ENCODE measurements at places on chromosomes 3 and 15.
A peak's percentile ranks its signal among the peaks of the same experiment; 100 is the strongest.

DNA sequence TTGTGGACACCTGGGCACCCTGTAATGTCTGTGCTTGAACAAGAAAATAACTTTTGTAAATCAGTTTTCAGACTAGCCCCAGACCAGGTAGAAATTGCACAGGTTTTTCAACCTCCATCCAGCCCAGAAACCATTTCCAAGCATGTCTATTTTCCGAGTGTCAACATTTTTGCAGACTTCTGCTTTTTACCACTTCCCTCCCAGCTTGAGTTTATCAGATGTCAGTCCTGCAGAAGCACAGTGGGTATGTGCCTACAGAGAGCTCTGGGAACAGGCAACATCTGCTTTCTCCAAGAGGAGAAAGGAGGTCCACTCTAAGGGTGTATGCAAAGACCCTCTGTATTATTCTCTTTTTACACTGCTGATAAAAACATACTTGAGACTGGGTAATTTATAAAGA, 83.9 kb downstream of the LRRK1 start:
- DNase-seq, result no peak

DNA sequence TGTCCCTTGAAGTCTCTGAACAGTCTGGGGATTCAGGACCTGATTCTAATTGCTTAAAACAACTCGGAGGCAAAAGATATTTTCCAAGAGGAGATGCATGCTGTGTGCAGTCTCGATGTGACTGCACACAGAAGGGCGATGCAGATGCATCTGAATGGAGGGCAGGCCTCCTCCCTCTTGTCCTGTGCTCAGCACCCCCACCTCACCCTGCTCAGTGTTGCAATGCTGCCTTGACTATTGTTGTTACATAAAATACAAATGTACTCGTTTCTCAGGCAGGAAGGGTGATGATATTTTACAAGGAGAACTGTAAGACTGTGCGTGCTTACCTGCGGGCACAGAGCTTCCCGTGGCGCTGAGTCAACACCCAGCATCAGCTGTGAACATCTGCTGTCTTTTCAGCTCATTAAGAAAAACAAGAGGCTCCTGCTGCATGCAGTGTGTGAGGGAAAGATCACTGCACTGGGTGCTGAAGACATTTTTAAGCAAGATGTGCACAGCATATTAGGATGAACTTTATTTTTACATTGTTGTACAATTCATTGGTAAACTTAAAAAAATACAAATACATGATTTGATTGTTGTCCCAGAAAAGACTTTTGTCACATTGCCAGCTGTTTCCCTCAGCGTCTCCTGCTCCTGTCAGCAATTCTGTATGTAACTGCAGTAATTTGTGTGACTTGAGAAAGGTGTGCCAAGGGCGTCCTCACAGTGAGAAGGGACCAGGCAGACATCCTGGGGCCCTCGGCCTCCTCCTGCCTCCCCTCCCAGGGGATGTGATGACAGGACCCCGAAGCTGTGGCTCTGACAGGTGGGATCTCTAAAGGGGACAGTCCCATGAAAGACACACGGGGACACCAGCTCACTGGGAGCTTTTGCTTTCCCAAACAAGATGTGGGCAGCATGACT, 56.3 kb upstream of the RPL32 start:
- DNase-seq, result no peak

DNA sequence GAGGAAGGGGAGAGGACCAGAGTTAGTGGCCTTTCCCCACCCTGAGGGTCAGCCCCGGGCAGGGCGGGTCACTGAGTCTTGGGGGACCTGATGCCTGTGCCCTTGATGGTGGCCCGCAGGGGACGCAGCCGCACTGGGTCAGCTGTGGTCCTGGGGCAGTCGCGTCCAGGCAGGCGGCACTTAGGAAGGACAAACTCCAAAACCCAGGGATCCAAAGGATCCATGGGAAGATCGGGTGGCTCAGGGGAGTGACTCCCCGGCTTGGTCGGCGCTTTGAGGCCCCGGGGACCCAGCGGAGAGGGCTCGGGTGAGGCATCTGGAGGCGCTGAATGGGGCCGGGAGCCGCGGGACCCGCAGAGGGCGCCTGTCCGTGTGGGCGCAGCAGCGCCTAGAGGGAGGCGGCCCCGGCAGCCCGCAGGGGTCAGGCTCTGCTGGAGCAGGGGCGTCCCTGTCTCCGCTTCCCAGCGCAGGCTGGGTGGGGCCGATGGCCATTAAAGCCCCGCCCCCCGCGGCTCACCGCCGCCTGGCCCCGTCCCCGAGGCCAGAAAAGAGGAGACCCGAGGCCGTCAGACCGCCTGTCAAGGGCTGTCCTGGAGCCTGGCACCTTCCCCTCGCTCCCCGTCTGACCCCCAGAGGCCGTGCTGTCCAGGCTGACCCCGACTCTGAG, 17.5 kb downstream of the CIDEC start:
- DNase-seq, result no peak

GRCh38 chr3:159657629-159658028, 331.0 kb upstream of the IL12A start:
- no peak for DNase-seq

DNA sequence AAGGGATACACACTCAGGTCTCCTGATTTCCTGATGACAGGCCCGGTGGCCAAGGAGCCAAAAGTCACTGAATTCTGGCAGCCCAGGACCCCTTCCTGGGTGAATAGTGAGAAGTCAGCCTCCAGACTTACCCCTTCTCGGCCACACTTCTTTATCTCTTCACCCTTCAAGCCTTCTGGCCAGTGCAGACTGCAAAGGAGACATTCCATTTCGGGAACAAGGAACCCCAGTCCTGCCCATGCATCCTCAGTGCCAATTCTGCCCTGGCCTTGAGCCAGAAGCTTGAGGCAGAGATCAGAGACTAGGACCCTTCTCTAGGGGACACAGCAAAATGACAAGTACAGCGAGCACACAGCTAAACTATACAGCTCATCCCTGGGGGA, 28.8 kb downstream of the GRAMD2A start:
- no peak for DNase-seq

GRCh38 chr3:22960105-22960984, 242.8 kb upstream of the UBE2E2 start:
- peak; percentile 35 for DNase-seq

DNA sequence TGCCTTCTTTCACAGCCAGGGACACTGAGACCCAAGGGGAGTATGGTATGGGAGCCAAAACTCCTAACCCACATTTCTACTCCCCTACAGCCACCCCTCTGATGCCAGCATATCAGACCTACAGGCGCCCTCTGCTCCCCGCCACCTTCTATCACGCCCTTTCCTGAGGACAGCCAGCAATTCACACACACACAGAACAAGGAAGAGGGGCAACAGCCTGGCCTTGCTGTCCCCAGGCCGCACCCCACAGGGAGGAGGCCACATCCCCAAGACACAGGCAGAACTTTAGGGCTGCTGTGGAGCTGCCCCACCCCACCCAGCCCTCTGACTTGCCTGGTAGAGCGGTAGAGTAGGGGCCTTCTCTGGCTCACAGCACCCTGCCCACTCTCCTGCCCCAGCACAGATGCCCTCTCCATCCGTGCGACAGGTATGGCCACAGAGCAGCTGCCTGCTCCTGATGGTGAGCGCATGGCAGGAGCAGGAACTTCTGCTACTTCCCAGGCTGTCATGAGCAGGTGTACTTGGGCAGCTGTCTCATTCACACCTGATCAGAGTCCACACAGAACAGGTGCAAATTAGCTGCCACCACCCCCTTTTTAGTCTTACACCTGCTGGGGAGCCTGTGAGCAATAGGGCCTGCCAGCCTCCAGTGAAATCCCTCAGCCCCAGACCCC, 33.4 kb downstream of the CCDC33 start:
- no peak for DNase-seq

- DNase-seq, result no peak
Measured at GRCh38 chr15:89460048-89460447, 36.3 kb downstream of the RHCG start.

GRCh38 chr3:170814822-170815221, 55.2 kb downstream of the RPL22L1 start:
- no peak for DNase-seq

GRCh38 chr3:84487296-84487695, 471.5 kb upstream of the CADM2 start:
- no peak for DNase-seq

GRCh38 chr3:129132097-129132866, 10.7 kb upstream of the RAB43 start:
- DNase-seq, result no peak

DNA sequence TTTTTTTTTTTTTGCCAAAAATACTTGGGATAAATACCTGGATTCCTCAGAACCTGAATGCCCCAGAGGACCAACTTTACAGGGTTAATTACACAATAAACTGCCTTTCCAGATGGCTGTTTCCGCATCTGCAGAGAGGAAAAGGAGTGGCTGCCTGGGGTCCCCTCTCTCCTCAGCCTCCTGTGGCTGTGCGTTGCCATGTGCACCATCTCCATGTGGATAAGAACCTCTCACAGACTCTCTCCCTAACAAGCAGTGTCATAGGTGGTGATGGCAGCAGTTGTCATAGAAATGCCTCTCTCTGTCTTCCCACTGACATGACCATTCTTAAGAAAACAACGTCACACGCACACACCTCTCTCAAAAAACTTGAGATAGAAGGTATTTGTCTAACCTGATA, 179.4 kb downstream of the RPLP1 start:
- no peak for DNase-seq

DNA sequence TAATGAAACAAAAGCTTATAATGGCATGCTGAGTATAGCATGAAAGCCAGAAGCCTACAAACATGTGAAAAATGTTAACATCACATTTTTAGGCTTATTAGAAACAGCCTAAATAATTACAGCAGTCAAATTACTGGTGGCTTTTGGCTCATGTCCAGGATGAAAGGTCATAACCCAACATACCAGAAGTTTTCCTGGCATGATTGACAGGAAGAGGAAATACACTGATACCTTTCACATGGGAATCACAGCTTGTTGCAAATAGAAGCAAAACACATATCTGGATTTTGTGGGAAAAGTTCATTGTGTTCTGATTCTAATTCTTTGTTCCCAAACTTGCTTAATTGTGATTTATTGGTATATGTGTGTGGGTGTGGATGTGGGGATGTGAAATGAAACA, 393.5 kb upstream of the ARRDC4 start:
- no peak for DNase-seq

- no peak for DNase-seq
Measured at GRCh38 chr15:41291065-41291631, 41.2 kb downstream of the OIP5 start.
